Stimulated activated CD4-positive, alpha-beta T cell treated with anti-CD3 and anti-CD28 coated beads, Interleukin-15, amount 100 ng/mL, for 1 hour (primary cell): ENCODE measurements at places on chromosomes 1 and 21.

DNA sequence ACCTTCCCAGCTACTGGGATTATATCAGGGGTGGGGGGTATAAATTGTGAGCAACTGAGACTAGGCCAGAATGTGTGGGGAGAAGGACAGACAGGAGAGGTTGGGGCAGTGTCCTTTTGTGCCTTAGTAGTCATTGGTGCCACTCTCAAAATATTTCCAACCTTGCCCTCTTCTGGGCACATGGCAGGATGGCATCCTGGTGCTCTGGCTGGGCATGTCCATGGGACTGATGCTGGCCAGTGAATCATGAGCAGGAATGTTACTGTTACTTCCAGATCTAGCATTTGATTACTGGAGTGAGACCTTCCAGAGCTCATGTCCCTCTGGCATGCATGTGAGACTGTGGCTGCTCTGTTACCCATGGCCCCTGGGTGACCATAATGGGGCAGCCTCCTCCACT lies 151.2 kb downstream of the MATN1 start:
- no peak for DNase-seq

- DNase-seq = no peak
Observed at GRCh38 chr21:35540950-35541638, 492.0 kb upstream of the RUNX1 start.

DNA sequence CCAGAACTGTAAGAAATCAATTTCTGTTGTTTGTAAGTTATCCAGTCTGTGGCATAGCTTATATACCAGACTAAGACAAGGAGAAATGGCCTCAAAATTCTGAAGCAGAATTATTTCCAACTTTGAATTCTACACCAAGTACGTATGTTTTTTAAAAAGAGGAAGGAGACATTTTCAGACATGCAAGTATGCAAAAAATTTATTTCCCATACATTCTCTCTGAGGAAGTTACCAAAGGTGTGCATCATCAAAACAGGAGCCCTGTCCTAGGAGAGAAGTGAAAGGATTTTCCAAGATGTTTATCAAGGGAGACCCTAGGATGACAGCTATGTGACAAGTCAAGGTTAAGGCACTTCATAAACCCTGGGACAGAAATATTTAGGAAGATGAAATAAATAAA lies 49.3 kb upstream of the RABGAP1L start:
- no peak for DNase-seq

GRCh38 chr1:156409439-156409838 lies 40.4 kb downstream of the RHBG start:
- DNase-seq = no peak

- no peak for DNase-seq
Observed at GRCh38 chr1:239253032-239253431, 133.3 kb upstream of the CHRM3 start.
